ENCODE measurements at places on chromosomes 2 and 18.

GRCh38 chr2:65922794-65923193 is 490.4 kb upstream of the SPRED2 start:
- no peak for DNase-seq

- DNase-seq, result no peak
Observed at GRCh38 chr2:226797289-226797988, 2.2 kb downstream of the IRS1 start.

DNA sequence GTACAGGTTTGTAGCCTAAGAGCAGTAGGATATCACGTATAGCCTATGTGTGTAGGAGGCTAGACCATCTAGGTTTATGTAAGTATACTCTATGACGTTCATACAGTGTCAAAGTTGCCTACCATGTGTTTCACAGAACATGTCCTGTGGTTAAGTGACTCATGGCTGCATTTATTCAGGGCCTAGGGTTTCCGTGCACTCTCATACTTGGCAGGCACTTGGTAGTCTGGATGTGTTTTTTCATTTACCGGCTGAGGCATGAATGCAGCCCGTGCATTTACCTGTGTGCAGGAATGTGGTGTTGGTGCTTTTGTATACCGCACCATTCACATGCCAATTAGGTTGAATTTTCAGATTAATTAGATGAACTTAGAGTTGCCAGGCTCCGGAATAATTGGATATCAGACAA is 43.4 kb downstream of the MYL12B start:
- no peak for DNase-seq

DNA sequence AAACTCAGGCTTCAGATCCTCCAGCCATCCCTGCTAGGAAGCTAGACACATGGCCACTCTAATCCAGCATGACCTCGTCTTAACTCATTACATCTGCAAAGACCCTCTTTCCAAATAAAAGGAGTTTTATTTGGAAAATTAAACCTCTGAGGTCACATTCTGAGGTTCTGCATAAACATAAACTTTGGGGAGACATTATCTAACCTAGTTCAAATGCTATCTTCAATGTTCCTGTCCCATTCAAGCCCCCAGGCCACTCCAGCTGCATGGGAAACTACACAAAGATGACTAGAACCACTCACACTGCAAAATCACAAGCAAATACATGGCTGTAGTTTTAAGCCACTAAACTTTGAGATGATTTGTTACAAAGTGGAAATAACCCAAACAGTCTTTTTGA is 99.0 kb upstream of the RNF152 start:
- DNase-seq, result no peak

DNA sequence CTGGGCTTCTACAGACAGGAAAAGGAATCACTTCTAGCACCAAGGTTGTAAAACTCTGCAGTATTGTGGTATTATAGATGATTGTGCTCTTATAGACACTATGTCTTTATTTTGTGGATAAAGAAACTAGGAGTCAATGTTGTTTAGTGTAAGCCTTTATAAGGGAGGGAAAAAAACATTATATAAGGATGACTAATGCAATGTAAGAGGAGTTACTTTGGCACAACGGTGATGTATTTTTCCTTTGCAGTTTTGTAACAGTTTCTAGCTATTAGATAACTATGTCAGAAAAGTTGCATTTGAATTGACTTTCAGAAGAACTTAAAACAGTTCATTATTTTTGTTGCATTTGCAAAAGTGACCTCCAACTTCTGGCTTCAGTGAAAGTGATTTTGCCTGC is 545.4 kb downstream of the CCDC85A start:
- no peak for DNase-seq

DNA sequence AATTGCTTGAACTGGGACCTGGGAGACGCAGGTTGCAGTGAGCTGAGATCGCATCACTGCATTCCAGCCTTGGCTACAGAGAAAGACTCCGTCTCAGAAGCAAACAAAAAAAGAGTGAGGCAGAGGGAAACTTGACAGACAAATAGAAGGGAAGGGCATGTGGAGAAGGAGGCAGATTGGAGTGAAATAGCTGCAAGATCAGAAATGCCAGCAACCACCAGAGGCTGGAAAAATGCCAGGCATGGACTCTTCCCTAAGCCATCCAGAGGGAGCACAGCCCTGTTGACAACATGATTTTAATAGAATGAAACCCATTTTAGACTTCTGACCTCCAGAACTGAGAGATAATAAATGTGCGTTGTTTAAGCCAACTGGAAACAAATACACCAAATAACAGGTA is 447.2 kb upstream of the SPHKAP start:
- DNase-seq, result no peak
